Left hindlimb (tissue), 1 donor: ENCODE measurements at places on chromosomes 7 and 10.
A peak's percentile ranks its signal among the peaks of the same experiment; 100 is the strongest.

DNA sequence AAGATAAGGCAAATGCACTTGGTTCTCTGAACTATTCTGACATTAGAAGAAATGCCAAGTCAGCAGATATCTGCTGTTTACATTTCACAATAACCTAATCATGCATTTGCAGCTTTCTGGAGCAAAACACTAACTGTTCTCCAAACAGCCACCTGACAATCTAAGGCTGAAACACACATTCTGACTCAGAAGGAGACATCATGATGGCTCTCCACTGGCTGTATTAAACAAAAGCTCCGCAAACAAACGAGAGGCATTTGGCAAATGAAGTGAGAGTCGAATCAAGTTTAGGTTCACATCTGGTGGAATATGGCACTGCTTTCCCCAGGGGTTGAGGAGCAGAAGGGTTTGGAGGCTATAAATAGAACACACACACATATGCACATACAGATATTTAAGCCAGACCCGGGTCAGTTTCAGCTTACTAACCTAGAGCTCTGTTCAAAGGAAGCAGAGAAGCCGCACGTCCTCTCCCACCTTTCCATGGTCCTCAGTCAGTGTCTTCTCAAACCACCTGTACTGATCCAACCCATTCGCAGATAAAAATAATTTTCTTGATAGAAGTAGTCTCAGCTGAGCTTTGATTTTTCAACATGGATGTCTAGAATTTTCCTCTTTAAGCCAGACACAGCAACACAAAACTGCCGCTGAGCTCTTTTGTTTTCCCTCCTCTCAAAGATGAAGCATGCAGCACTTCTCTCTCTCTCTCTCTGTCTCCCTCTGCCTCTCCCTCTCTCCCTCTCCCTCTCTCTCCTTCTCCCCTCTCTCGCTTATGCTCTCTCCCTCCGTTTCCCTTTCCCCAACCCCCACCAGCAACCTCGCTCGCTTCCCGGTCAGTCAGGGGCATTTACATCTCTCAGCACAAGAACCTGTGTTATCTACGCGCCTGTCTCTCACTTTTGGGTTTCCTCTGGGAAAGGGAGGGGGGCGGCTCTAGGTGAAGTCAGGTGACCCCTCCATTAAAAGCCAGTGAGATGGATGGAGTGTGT, 682.8 kb downstream of the MAGI2 start:
- DNase-seq: peak; percentile 31

DNA sequence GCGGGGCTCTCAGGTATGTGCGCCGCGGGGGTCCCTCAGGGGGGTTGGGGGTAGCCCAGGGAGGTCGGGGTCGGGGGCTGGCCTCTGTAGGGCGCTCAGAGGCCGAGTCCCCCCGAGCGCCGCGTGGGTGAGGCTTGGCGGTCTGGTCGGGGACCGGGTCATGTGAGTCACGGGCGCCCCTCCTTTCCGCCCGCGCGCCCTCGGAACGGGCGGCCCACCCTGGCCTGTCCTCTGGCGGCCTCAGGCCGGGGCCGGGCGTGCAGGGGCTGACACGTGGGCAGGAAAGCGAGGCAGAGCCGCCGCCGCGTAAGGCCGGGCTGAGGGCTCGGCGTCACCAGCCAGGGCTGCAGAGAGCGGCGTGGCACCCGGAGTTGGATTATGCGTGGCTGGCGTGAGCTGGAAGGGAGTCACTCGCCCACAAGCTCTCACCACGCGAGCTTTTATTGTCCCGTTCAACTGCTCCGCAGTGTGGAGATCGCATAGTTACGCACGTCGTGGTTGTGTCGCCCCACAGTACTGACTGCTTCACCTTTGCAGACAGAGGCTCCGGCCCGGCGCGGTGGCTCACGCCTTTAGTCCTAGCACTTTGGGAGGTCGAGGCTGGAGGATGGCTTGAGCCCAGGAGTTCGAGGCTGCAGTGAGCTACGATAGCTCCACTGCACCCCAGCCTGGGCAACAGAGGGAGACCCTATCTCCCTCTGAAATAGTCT, 385 bp downstream of the SHLD2 start:
- peak; percentile 91 for DNase-seq

DNA sequence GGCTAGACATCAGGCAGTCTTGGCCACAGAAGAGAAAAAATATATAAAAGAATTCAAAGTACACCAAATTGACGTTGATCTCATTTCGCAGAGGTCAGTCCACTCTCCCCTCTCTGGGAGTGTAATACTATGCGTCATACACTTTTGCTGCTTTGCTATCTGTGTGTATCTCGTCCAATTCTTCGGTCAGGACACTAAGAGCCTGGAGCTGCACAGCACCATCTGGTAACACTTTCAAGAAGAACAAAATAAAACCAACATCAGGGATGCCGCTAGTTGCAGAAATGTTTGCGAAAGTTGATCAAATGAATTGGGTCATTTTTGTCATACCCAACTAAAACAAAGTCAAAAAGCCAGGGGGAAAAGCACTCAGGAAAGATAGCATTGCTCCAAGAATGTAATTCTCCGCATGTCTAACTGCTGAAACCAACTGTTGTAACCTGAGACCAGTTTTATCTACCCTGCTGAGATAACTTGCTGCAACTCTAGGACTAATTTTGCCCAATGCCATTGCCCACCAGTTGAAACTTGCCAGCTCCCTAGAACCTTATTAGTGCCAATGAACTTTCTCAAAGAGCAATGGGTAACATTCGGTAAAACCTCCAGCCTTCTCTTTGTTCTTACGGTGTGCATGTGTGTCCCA, 23.0 kb downstream of the TMEM176A start:
- no peak for DNase-seq

- no peak for DNase-seq
These were observed 22.8 kb downstream of the RGR start for GRCh38 chr10:84267503-84268126.

GRCh38 chr10:44242826-44243225, 142.1 kb downstream of the CXCL12 start:
- DNase-seq: no peak

GRCh38 chr10:117189557-117189956, 7.7 kb upstream of the KCNK18 start:
- DNase-seq: no peak

GRCh38 chr7:39083781-39084180, 106.1 kb downstream of the POU6F2 start:
- DNase-seq: no peak

DNA sequence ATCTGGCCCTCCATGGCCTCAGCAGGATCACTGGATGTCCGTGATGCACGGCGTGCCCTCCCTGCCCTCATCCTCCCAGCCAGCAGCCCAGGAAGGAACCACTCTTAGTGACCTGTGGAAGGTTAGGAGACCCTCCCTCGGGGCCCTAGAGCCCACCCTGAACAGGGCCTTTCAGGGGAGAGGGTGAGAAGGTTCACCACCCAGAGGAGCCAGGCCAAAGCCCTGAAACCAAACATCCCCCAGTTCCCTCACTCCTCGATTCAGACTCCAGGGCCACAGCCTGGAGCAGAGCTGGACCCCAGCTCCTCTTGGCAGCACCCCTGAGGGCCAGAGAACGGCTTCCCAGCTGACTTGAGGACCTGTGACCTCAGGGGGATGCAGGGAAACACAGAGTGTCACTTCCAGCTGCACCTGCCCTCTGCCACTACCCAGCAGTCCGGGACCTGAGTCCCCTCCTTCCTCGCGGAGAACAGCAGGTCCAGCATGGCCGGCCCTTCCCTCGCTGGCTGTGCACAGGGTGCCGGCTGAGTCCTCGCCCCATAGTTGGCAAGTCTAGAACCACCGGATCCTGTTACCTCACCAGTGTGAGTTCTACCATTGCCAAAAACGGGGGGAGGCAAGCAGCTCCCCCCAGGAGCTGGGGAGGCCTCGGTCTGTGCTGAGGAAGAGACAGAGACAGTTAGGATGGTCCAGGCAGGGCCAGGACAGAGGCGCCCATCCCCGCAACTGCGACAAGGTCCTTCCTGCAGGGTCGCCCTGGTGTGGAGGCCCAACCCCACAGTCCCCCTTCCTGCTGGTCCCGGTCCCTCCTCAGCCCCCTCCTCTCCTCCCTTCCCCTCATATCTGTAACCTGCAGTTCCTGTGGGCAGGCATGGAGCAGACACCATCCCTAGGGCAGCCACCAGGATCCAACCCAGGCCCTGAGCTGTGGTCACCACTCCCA, 158.6 kb downstream of the NRF1 start:
- DNase-seq: no peak

DNA sequence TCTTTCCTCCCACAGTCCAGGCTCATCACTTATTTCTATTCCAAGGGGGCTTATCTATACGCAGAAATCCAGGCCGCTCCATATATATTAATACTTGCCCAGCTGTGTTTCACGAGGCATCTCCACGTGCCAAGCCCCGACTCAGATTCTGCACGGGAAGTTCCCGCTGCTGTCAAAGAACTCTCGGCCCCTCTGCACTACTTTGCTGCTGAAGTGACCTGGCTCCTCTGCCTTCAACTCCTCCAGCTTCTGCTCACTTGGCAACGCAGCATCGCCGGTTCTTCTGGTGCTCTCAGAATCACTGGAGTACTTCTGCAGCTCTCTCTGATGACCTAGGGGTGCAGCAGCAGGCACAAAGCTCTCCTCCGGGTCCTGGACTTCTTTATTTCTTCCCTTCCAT, 9.7 kb upstream of the CHST12 start:
- DNase-seq: no peak

GRCh38 chr10:90889636-90890035, 17.9 kb downstream of the RPP30 start:
- no peak for DNase-seq

DNA sequence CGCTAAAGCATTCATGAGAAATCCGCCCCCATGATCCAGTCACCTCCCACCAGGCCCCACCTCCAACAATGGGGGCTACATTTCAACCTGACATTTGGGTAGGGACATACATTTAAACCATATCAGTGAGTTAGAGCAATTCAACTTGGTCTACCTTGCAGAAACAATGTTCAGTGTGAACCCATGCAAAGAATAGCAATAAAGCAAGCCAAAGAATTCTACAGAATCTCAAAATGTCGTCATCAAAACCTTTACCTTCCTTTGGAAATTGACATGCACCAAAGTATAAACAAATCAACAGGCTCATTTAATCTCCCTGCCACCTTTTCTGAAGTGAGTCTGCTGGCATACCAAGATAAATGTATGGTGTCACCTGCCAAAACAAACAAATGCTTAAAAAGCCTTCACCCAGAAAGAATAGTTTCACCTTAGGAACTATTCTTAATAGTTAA, 68.8 kb upstream of the ABLIM1 start:
- DNase-seq: no peak

- no peak for DNase-seq
These were observed 23.2 kb downstream of the PNLIPRP3 start for GRCh38 chr10:116450861-116451260.

DNA sequence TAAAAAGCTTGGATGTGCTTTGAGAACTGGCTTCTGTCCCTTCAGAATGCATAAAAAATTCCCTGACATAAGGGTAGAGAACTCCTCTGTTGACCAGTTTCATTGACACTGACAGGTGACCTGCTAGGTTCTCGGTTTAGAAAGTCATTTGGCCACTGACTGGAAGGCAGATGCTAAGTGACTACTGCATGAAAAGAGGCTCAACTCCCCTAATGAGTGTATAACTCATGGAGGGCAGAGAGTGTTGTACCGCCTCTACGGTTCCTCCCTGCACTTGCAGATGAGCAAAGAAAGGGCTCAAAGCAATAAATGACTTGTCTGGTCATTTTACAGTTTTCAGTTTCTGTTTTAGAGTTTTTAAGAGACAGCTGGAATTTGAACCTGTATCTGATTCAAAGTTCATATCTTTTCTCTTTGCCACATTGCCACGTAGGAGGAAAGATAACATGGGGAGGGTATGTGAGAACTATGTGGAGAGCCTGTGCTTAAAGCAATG, 2.9 kb upstream of the FGL2 start:
- no peak for DNase-seq

- DNase-seq: no peak
These were observed 464.0 kb downstream of the INHBA start for GRCh38 chr7:41238851-41239331.

DNA sequence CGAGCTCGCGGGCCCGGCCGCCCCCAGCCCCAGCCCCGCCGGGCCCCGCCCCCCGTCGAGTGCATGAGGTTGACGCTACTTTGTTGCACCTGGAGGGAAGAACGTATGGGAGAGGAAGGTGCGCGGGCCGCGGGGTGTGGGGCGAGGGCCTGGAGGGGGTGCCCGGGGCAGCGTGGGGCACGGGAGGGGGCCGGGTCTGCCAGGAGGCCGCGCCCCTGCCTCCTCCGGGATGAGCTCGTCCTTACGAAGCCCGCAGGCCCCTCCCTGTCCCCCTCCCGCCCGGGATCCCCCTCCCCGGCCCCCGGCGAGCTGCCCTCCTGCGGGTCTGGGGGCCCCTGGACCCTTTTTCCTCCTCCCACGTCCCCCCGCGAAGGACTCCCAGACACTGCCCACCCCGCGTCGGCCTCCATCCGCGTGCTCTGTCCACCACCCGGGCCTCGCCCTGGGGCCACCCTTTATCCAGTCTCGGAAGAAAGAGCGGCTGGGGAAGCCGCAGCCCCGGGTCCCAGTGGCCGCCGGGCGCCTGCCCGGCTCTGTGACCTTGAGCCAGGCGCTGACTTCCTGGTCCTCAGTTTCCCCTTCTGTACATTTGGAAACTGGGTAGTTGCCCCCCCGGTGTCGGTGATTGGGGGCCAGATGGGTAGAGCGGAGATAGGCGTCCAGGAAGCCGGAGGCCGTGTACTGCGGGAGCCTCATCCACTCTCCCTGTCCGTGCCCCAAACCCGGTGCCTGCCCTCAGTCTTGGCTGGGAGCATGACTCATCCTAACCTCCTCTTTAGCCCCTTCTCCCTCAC, 521 bp downstream of the LIMK1 start:
- peak; percentile 70 for DNase-seq

- no peak for DNase-seq
These were observed 1.3 kb upstream of the PIP start for GRCh38 chr7:143130541-143130940.

DNA sequence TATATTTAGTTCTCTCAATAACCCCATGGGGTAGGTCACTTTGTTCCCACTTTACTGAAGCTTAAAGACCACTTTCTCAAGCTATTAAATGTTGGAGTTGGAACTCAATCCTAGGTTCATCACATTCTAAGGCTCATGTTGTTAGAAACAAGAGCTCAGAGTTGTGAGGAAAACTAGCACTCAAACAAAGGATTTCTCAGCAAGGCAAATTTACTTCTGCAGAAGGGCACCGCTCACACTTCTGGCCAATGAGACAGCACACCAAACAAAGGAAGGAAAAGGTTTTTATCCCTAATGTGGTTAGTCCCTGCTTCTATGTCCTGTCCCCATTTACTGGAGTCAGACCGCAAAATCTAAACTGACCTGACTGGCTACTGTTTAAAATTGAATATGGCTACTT, 214.6 kb upstream of the PHF14 start:
- no peak for DNase-seq

GRCh38 chr7:151851145-151851751, 25.7 kb downstream of the PRKAG2 start:
- no peak for DNase-seq

DNA sequence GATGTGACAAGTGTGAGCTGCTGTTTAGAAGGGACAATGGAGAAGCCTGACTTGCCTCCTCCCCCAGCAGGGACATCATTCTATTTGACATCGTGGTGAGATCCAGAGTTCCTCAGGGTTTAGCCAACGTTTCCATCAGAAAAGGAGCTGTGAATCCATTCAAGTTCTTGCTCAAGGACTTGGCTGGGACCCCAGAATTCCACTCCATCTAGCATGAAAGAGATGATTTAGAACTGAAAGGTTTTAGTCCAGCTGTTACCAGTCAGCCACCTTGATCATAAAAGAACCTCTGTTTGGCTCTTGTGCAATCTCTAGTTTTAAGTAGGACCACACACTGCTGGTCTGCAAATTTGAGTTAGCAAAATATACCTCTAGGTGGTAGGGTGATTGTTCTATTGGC, 337.6 kb downstream of the FRMD4A start:
- no peak for DNase-seq
